NCI-H446 treated with DMSO at 0.1 percent for 48 hours (cell line): ENCODE measurements at places on chromosomes 4 and X.

DNA sequence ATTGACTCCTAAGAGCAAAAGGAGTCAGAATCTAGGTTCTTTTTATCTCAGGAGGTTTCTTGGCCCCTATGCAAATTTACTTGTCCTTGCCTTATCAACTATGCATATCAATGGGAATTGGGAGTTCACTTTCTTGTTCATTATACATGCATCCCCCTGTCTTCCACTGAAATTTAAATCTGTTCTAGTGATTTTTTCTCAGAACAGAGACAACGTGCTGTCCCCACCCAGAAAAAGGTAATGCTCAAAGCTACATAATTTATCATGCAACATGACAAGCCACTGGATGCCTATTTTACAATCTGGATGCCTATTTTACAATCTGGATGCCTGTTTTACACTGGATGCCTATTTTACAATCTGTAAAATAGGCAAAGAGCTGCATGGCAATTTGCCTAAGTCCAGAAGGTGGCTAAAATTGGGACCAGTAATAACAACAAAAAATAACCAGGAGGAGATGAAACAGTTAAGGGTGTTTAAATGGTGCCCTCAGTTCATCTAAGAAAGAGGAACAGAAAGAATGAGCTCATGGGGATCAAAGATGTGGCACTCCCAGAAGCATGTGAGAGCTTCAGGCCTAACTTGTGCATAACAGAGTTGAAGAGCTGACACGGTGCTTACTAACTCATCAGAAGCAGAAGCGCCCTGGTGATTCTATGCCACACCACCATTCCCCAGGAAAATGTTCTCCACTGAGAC is 537.8 kb upstream of the BOD1L1 start:
- DNase-seq, result no peak

DNA sequence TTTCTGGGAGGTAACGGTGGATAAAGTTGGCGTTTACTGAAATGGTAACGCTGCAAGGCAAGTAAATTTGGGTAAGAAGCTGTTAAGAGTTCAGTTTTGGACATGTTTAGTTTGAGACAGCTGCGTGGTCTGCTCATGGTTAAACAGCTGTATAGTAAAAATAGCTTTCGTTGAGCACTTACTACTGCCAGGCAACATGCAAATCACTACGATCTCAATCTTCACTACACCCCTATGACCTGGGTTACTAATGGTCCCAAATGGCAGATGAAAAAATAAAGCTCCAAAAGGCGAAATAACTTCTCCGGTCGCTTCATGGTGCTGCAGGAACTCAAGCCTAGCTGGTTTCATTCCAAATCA is 22.2 kb downstream of the FABP2 start:
- no peak for DNase-seq

DNA sequence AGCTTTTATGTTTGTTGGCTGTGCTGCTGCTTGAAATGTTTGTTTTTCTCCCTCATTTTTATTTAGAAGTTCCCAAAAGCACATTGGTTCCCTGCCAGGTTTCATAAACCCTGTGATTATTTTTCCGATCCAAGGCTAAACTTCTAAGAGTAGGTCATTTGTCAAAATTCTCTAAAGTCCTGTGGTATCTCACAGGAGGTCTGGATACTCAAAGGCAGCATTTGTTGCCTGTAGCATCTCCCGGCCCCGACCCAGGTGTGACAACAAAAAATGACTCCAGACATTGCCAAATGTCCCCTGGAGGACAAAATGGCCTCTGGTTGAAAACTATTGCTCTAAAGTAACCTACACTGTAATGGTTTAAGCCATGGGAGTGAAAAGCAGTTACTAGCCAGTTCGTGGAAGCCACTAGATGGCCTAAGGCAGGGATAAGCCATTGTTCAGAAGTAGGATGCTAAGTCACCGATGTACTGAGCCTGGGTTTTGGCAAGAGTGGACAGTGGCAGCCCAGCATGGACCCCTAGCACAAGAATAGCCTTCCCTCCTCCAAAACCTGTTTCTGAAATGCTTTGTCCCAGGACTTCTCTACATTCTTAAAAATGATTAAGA is 256.1 kb downstream of the THOC2 start:
- no peak for DNase-seq

GRCh38 chr4:2297606-2298531 is 36.0 kb upstream of the MXD4 start:
- no peak for DNase-seq

GRCh38 chrX:93468075-93468474 is 205.3 kb downstream of the NAP1L3 start:
- no peak for DNase-seq

GRCh38 chrX:133134282-133134681 is 37.4 kb upstream of the USP26 start:
- no peak for DNase-seq

DNA sequence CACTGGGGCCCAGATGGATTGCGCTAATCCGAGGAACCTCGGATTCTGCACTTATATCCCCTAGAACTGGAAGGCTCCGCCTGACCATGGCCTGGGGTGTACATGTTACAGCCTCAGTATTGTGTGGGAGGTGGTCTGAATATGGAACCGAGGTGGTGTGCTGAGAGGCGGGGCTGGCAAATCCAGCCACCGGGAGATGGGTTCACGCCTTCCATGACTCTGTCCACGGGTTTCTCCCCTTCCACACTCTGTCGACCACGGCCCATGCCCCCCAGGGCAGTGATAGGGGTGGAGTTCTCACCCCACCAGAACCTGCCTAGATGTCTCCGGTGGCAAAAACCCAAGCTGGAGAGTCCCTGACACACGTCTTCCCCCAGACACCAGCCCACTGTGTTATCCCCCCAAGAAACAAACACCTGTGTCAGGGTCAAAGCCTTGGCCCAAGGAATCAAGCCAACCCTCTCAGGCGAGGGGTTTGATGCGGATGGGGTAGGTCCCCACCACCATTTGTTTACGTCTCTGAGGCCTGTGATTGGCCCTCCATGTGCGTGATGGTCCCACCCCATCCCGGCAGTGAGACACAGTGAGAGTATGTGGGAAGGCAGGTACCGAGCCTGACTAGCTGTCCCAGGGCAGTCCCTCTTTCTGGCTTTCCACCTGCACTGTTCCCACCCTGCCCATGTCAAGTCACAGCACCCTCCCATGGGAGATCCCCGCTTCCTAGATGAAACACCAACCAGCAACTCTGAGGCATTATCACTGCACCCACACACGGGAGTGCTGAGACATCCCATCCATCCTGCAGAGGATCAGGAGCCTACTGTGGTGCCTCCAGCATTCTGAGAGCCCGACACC is 6.6 kb upstream of the LOC101059915 start:
- no peak for DNase-seq
